ENCODE measurements at places on chromosomes 7 and 10. TPM values are rescaled to one million over a fixed set of nuclear protein-coding genes. Genes with fewer than 3 reads are reported as not detected.

GRCh38 chr7:83550100-83550499, 98.8 kb downstream of the SEMA3E start:
- no peak for DNase-seq

KNDC1 gene
- total RNA-seq, result not detected

DNA sequence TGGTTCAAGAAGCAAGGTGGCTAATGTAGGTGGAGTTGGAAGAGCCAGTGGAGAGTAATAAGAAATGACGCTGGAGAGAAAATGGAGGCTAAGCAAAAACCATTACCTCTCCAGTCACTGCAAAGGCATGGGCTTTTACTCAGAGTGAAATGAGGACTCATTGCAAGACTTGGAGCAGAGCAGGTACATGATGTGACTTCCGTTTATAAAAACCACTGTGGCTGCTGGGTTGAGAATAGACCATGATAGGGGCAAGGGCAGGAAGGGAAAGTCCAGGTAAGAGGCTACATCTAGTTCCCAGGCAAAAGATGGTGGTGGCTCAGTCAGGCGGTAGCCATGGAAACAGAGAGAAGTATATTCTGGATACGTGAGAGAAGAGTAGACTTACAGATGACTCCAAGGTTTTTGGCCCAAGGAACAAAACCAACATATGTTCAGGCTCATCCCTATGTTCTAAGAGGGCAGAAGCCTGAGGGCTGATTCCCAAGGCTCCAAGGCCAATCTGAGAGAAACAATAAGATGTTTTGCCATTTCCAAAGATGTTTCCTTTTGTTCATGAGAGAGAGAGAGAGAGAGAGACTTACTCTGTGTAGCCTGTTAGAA, 21.5 kb upstream of the PDE1C start:
- no peak for DNase-seq

DNA sequence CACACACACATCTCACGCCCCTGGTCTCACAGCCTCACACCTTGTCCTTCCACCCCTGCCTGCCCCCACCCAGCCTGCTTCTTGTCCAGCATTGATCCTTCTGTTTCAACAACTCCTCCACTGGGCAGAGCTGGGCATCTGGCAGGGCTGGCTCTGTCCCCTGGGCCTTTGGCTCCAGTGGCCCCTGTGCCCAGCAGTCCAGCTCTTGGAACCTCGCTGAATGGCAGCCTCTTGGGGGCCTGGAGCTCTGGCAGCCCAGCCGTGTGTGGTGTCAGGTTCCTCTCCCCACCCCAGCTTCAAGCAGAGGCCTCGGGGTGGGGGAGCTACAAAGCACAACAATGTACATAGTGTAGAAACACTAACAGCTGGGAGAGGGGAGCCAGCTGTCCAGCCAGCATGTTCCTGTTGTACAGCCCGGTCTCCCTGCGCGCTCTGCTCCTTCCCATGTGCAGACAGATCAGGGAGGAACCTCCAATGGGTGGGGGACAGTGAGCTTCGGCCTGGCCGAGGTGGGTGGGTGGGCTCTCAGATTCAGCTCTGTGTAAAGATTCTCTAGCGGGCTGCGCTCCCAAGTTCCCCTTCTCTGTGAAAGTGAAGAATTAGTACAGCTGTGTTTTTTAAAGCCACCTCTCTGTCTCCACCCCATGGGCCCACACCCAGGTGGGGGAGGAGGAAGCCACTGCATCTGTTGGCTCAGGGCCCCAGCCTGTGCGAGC, 19.4 kb downstream of the ZMIZ2 start:
- no peak for DNase-seq

DNA sequence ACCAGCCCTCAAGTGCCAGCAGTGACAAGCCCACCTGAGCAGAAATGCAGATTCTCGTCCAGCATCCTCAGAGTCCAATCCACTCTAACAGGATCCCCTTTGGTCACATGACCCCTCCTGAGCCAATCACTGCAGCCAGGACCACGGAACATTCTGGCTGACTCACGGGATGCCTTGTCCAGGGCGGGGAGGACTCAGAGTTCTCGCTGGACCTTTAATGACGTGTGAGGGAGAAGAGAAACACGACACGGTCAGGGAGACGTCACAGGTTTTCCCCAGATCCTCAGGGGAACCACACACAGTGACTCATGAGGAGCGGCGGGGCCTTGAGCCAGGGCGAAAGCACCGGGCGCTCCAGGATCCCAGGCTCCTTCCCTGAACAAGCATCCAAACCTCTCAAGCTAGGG, 155.7 kb downstream of the PTPRN2 start:
- no peak for DNase-seq
